Neural crest cell (in vitro differentiated cells): ENCODE measurements at places on chromosomes 6 and 20. TPM values are rescaled to one million over a fixed set of nuclear protein-coding genes. Genes with fewer than 3 reads are reported as not detected.

GRCh38 chr20:54140927-54141566, 32.7 kb downstream of the CYP24A1 start:
- DNase-seq, result no peak

The CYP39A1 gene
- total RNA-seq, result 1.5 and 2.1 TPM in 2 replicates

- no peak for DNase-seq
These were observed 171.8 kb upstream of the COL21A1 start for GRCh38 chr6:56419191-56419590.

GRCh38 chr20:4160761-4161305, 145.5 kb upstream of the RNF24 start:
- peak; percentile 68 for DNase-seq

GRCh38 chr6:43294536-43294935, 3.5 kb upstream of the SLC22A7 start:
- DNase-seq, result no peak

The NKX2-4 gene
- not detected in 2 replicates for total RNA-seq

The IL17F gene
- total RNA-seq, result not detected in 2 replicates

DNA sequence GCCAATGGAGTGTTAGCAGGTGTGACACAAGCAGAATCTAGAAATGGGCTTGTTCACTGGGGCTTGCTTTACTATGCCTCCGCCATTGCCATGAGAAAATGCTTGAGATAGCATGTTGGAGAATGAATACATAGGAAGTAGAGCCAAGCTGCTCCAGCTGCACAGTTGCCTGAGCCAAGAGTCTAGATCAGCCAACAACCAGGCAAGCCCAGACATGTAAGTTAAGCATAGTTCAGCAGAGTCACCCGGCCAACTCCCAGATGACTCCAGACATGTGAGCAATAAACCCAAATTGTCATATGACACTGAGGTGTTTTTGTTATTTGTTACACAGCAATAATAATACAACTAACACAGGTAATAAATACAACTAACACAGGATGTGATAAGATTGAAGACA, 167.9 kb downstream of the HAO1 start:
- DNase-seq, result no peak

The SLC52A3 gene
- not detected in 2 replicates for total RNA-seq

DNA sequence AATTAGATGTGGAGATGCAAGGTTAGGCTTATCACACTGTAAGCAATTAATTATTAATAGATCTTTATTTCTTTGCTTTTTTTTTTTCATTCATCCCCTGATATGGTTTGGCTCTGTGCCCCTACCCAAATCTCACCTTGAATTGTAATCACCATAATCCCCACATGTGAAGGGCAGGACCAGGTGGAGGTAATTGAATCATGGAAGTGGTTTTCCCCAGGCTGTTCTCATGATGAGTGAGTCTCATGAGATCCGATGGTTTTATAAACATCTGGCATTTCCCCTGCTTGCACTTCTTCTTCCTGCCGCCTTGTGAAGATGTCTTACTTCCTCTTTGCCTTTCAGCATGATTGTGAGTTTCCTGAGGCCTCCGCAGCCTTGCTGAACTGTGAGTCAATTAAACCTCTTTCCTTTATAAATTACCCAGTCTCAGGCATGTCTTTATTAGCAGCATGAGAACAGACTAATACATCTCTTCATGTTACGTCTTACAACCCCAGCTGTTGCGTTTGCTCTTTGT, 333.8 kb downstream of the CDH26 start:
- DNase-seq, result no peak

DNA sequence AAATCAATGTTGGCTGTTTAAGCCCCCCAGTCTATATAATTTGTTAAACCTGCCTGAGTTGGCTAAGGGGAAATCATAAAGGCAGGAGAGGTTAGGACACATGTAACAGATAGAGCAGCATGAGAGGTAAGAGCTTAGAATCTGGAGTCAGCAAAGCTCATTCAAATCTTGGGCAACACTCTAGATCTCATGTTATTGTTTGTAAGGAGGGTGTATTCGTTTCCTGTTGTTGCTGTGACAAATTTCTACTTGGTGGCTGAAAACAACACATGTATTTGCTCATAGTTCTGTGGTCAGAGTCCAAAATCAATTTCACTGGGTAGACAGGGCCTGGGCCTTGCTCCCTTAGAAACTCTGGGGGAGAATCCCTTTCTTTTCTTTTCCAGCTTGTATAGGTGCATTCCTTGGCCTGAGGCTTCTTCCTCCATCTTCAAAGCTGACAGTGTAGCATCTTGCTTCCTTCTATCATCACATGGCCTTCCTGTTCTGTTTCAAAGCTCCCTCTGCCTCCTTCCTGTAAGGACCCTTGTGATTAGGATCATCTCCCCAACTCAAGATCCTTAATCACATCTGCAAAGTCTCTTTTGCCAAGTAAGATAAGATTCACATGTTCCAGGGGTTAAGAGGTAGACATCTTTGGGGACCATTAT, 4.4 kb downstream of the LY86 start:
- no peak for DNase-seq

DNA sequence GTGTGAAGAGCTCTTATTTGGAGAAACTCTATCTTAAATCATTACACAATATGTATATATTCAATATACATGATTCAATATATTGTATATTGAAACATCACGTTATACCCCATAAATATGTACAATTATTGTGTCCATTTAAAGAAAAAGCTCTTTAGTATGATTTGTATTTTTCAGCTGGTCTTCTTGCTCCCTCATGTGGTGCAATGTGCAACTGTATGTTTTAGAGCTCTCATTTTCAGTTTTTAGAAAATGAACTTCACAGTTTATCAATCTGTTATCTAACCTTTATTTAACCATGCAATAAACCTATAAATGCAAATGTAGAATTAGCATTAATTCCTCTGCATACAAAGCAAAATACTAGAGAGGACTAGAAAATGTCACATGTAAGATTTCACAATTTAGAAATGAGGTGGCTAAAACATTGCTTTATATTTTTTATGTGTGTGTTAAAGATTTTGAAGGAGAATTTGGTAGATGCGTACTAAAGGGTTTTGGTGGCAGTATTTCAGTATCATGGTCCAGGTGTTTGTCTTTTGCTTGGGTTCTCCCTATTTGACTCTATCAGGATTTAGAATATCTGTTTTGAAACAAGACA, 167.1 kb downstream of the PHF3 start:
- no peak for DNase-seq

DNA sequence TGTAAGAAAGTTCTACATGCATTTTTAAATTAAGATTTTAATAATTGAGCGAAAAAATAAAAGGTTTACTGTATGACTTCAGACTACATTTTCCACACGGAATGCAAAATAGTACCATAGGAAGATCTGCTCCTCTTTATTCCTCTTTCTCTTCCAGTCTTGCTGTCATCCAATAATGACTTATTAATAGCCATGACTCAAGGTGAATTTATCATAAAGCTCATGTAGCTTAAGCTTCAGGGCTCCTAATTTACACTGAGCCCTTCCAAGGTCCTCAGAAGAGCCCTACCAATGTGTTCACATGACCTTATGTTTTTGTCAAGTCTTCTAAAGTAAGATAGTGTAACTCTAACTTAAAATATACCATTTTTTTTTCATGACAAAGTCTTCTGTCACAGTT, 510.1 kb downstream of the PHF3 start:
- DNase-seq, result no peak

The DEFB124 gene
- not detected in 2 replicates for total RNA-seq

DNA sequence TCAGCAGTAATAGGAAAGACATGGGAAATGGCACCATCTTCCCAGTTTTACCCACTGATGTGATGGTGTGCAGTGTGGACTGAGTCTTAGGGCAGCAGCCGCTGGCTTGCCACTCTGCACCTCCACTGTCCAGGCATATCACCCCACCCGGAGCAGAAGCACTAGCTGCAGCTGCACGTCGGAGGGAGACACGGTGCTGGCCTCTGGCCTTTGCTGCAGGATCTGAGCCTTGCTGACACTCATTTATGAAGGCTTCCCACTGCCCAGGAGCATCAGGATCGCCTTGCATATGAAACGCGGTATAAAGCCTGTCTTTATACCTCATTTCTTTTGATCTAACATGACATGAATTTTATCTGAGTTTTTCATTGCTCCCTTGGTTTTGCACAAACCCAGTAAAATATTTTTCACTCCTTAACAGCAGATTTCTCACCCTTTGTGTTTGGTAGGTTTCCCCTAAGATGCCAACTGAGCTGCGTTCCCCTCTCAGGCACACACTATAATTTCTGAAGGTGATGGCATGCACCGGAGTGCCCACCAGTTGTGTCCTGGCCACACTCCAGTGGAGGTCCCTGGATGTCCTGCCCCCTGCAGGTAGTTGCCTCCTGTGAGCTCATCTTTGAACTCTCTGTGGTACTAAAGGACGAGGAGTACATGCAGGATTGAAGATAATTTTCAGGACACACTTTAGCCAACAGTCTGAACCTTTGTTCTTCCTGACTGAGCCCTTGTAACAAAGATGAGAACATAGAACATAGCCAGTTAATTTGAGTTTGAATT, 9.0 kb upstream of the EXOC2 start:
- no peak for DNase-seq

- no peak for DNase-seq
These were observed 118.3 kb upstream of the FBXL4 start for GRCh38 chr6:99066044-99066443.

GRCh38 chr6:90139272-90139817, 157.3 kb downstream of the BACH2 start:
- no peak for DNase-seq

The EEF1A2 gene
- 4.5 and 4.6 TPM in 2 replicates for total RNA-seq

The HLA-DPA1 gene
- 1.8 and 3.4 TPM in 2 replicates for total RNA-seq

GRCh38 chr20:43387737-43388136, 70.0 kb upstream of the SRSF6 start:
- no peak for DNase-seq

DNA sequence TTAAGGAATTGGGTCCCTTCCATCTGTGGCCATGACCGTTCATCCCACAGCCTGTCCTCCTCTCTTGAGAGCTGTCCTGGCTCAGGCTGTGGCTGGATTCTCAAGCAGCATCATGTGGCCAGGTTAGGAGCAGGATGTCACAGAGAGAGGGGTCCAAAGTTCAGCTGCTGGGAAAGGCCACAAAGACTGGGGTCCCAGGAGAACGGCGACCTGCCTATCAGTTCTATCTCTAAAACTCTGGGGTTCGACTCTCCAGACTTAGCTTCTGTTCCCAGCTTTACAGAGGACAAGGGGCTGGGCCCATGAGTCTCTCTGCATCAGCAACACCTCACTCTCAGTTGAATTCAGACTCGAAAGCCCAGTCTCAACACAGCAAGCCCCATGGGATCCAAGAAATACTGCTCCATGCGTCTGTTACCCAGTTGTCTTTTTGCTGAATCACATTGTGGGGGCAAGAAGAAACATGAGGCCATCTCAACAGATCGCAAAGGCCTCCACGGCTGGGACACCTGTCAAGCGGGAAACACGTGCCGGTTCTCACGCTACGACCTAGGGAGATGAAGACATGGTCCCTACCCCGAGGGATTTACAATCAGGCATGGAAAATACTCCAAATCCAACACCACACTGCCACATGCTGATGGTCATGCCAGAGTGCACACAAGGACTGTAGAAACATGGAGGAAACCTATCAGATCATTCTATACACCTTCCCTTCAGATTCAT, 95.4 kb downstream of the SLC22A23 start:
- no peak for DNase-seq

- DNase-seq, result no peak
These were observed 306.5 kb upstream of the RUNX2 start for GRCh38 chr6:45021676-45022075.

GRCh38 chr6:470901-471448, 79.4 kb downstream of the IRF4 start:
- no peak for DNase-seq

The TRAPPC3L gene
- total RNA-seq, result not detected in 2 replicates

DNA sequence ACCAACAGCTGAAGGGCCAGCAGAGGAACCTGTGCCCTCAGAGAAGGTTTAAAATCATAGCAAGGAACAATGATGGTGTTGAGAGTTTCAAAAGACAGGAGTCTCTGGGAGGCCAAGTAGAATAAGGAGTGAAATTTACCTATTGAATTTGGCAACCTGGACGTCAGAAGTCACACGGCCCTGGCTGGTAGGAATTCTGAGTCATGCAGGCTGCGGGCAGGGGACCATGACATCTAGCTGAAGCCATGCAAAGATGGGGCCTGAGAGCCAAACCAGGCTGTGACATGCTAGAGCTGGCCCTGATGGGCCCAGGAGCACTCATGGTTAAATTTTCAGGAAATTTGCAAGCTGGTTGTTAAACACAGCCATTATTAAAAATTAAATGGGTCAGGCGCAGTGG, 64.0 kb upstream of the SNX9 start:
- no peak for DNase-seq

DNA sequence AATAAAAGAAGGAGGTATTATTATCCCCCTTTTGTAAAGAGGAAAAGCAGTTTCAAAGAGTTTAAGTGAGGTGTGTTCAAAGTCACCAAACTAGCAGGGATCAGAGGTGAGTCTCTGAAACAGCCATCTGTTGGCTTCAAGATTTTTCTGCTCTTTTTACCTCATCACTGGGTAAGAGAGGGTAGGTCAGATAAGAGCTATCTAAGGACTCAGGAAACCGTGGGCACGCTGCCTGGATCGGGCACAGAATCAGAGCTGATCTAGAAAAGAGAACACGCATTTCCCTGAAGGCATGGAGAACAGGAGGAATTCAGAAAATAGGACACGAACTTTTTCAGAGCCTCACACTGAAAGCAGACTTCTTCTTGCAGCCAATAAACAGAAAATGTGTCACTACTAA, 65.8 kb upstream of the LY86 start:
- no peak for DNase-seq

GRCh38 chr6:52106994-52107393, 19.6 kb upstream of the PKHD1 start:
- DNase-seq, result no peak

GRCh38 chr6:91926361-91926760, 1339.5 kb upstream of the MAP3K7 start:
- DNase-seq, result no peak
